Substantia nigra (tissue), 51 donors: ENCODE measurements at places on chromosomes 7 and 10.

GRCh38 chr10:47402641-47403301 lies 18.7 kb upstream of the ZNF488 start:
- DNase-seq, result no peak

DNA sequence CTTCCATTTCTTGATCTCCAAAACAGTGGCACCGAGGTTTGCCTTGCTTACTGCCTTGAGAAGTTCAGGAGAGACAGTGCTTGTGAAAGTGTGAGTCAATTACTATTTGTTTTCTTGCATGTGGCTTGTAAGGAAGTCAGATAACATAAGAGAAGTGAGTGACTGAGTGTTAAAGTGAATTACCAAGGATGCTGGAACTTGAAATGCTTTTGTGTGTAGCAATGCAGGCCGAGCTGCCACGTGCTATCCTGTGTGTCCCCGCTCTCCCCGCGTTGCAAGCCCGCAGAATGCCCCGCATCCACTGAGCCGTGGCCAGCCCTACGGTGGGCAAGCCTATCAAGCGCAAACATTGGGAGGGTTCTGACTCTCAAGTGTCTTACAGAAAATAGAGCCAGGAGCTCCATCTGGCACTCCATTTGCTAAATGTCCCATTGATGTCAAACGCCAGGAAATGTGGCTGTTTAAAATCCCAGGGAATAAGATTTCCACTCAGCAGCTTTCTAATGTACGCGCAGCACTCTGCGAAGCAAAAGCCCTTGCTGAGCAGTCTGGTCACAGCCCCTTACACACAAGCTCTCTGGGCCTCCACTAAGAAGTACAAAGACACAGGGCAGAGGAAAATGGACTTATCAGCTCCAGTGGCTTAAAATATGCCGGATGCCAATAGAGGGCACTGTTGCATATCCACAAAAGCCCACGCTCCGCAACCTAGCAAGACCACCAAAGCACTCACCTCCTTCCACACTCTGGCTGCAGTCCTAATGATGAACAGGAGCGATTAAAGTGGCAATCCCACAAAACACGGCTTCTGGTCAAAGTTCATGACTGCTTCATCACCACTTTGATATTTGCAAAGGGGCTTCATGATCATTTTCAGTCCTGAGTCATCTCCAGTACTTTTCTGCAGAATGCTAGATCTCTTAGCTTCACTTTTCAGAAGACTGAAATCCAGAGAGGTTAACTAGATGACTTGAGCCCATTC lies 158.0 kb upstream of the ITGB1 start:
- DNase-seq, result no peak

GRCh38 chr7:77222065-77222464 lies 22.4 kb upstream of the FGL2 start:
- DNase-seq, result no peak

DNA sequence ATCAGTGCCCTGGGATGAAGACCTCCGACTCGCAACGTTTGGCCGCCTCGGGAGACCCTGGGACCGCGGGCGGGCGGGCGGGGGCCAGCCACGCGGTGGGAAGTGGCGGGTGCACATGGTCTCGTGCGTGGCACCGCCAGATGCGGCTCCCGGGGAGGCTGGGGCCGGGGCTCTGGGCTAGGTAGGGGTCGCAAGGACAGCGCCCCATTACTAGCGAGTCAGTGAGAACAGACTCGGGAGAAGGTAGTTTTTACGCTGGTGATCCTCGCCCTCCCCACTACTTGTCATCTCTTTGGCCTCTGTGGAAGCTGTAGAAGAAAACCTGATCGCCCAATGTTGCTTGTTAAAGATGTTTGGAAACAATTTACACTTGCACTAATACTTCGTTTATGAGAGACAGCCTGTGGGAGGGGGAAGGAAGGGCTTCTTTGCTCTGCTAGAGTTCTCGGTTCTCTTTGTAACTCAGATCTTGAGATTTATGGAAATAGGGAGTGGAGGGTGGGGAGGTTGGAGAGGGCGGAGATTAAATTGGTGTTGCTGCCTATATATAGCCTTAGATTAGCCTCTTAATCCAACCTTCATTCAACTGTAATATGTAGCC lies 591 bp downstream of the BZW2 start:
- DNase-seq, result no peak

GRCh38 chr7:115964799-115965198 lies 65.8 kb downstream of the TFEC start:
- DNase-seq, result no peak

GRCh38 chr7:121525155-121525819 lies 129.2 kb upstream of the FAM3C start:
- DNase-seq, result no peak

DNA sequence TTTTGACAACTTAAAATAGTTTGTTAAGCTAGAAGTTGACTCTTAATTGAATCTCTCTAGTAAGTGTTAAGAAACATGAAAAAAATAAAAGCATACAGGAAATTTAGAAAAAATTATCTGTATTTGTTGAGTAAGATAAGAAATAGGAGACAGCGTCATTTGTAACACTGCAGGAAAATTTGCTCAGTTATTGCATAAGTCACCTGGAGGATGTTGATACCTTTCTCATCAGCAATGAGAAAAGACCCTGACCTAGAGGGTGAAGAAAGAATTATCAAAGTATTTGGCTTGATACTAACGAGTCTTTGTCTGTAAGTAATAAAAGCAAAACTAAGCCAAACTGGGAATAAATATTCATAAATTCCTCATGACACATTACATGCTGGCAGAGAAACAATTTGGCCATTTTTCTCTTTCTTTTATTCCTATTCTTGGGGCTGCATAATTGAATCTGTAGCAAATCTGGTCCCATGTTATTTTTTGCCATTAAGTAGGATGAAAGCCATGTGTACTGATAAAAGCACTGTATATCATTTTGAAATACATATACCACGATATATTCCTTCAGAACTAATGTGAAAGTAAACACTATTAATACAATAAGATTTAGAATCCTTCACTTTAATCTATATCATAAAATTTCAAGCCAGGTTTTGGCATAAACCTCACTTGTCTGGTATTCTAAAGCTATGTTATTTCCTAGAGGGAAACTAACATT lies 362.8 kb downstream of the THSD7A start:
- no peak for DNase-seq

- no peak for DNase-seq
Measured at GRCh38 chr10:118820326-118821116, 65.8 kb upstream of the CACUL1 start.

- no peak for DNase-seq
Measured at GRCh38 chr7:96233084-96233483, 88.8 kb downstream of the SLC25A13 start.

DNA sequence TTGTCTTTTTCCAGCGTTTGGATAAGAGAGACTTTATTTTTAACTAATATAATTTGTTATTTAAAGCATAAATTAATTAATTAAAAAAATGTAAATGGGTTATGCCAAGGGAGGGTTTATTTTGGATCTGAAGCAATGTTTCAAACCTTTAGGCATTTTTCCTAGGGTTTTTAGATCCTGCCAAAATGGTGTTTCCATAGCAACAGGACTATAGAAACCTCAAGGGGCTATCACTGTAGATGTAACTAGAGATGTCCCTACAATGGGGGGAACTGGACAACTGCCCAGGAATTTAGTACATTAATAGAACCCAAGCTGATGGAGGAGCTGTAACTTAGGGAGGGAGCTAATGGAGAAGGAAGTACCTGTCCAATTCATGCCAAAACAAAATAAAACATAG lies 57.3 kb downstream of the SLC39A12 start:
- DNase-seq, result no peak

GRCh38 chr7:132575982-132576720 lies at the start of gene PLXNA4:
Gene PLXNA4 (minus strand): TSS chr7:132576470. CDS start chr7:132508693, 67,777 bp downstream.
- peak; percentile 7 for DNase-seq

- no peak for DNase-seq
Measured at GRCh38 chr7:51633596-51633995, 317.0 kb upstream of the COBL start.

DNA sequence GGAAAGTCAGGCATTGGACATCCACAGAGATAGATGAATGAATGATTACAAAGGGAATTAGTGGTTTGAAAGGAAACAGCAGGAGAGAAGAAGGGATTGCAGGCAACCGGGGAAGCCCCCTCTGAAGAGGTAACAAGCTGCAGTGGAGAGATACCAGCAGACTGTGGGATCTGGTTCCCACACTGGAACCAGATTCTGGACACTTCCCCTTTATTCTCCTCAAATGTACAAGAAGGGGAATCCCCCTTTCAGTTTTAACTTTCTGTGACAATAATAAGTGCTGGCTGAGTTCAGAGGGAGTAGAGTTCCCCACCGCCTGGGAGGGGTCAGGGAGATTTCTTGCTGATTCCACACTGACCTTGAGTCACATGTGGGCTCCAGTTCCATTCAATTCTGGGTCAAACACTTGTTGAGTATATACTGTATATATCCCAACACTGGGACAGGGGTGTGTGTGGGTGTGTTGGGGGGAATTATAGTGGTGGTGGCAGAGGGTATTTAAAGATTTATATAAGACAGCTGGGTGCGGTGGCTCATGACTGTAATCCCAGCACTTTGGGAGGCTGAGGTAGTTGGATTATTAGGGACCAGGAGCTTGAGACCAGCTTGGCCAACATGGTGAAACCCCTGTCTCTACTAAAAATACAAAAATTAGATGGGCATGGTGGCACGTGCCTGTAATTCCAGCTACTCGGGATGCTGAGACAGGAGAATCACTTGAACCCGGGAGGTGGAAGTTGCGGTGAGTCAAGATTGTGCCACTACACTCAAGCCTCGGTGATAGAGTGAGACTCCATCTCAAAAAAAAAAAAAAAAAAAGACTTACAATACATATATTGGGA lies 16.5 kb upstream of the DDIT4 start:
- DNase-seq, result no peak

- no peak for DNase-seq
Measured at GRCh38 chr10:67077376-67077775, 151.5 kb downstream of the LRRTM3 start.

DNA sequence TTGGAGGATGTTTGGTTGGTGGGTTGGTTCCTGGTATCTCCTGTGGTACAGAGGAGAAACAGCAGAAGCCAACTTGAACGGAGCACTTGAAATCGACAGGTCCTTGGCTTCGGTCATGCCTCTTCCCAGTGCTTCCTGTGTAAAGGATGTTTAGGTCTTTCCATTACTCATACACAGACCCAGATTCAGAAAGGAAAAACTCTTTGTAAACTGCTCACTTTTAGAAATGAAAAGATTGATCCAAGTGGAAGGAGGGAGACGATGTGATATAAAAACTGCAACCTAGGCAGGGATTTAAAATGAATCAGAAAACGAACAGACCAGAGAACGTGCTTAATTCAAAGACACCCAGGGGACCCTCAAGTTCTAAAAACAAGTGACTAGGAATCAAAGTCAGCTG lies 338.4 kb downstream of the GALNT17 start:
- no peak for DNase-seq

GRCh38 chr7:101077303-101078086 lies 7.8 kb upstream of the TRIM56 start:
- DNase-seq, result peak; percentile 5
